ENCODE measurements at places on chromosomes 3 and 15.

DNA sequence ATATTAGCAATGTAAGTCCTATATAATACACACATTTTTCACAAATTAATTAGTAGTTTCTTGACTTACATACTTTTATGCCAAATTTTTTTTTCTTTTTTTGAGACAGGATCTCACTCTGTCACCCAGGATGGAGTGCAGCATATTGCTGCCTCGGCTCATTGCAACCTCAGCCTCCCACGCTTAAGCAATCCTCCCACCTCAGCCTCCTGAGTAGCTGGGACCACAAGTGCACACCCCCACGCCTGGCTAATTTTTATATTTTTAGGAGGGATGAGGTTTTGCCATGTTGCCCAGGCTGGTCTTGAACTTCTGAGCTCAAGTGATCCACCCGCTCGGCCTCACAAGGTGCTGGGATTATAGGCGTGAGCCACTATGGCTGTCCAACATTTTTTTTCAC, 54.6 kb downstream of the RNF111 start:
- DNase-seq = no peak

- no peak for DNase-seq
These were observed 13.4 kb downstream of the TAMM41 start for GRCh38 chr3:11832981-11833905.

- peak; percentile 88 for DNase-seq
These were observed 57.8 kb upstream of the RYK start for GRCh38 chr3:134308350-134308891.

GRCh38 chr3:8530581-8530980, 29.0 kb downstream of the LMCD1 start:
- DNase-seq = no peak

- DNase-seq = no peak
These were observed 293.0 kb downstream of the UBE2E2 start for GRCh38 chr3:23496165-23496564.

DNA sequence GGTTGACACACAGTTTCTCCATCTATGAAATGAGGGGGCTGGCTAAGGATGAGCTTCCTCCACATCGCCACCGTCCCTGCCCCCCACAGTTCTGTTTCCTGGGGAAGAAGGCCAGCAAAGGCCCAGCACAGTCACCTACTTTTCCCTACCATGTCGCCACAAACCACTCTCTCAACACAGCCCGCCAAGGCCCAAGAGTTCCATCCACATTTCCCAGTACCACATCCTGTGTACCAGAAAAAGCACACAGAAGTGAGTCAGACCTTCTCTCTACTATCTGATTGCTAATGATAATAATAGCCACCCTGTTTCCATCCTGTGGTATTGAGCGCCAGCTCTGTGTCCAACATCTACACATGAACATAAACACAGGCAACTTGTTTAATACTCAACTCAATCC, 30.3 kb upstream of the C15orf39 start:
- DNase-seq = no peak

DNA sequence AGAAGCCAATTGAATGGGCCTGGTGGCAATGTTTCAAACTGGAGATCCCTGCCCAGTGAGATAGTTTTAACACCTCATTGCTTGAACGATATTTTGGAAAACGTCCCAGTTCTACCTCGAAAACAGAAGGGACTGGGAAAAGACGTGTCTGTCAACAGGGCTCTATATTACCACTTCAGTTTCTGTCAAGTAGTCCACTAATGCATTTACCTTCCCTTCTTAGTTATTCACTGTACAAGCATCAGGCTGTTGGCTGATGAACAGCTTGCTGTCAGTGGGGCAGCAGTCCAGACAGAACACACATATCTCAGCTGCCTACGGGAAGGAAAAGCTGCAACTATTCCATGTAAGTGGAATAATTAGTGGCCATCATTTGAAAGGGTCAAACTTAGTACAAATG, 794.7 kb upstream of the GBE1 start:
- no peak for DNase-seq

DNA sequence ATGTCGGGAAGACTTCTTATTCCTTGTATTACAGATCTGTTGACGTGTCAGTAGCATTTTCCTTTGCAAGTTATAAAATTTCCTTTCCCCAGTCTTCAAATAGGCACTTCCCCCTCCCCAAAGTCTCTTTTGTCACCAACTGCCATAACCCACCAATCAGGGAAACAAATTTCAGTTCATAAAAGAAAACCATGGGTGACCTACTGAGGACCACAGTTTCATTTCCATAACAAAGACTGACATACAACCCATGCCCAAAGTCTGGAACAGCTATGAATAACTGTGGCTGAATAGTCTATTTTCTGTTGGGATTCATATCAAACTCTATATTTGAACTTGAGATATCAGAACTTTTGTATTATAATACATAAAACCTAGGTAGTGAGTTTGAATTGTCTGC, 307.8 kb downstream of the KBTBD8 start:
- DNase-seq = no peak

DNA sequence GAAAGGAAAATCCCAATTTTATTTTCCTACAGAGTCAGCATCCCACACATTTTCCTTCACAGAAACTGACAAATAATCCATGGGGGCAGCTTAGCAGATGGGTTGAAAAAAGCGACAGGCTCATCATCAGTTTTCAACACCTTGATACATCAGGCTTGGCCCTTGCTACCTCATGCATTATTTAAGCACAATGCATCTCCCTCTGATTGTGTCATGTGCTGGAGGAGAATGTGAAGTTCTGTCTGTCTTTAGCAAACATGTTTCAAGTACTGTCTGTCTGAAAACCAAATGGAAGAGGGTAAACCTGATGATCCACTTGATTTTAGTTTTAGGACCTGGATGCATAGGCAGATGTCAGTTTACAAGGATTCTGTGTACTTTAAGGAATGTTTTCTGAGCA, 128.6 kb upstream of the ADAMTS9 start:
- DNase-seq = no peak

DNA sequence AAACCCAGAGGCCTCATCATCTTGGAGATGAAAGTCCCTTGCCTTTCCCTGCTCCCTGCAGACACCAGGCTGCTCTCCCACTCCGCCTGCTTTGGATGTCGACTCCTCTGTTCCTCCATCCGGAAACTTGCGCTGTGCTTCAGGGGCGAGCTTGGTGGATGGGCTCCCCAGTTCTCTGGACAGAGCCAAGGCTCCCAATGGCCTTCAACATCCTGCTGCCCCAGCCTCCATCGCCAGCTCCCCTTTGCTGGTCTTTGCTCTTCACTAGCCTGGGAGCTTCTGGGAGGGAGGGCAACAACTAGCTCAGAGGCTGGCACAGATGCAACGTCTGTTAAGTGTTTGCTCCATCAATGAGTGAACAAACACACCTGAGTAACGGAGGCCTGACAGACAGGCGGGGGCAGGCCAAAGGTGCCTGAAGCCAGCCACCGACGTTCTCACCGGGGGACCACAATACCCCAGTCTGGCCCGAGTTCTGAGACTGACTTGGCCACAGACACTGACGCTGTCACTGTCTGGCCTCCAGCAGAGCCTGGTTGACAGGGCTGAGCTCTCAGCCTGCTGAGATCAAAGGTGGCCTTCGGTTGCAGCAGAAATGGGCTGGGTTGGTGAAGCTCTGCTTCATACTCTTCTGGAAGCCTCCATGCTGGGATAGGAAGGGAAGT, 39.0 kb downstream of the RGMA start:
- DNase-seq = no peak

- no peak for DNase-seq
These were observed 89.5 kb upstream of the IQSEC1 start for GRCh38 chr3:13162549-13163320.

- no peak for DNase-seq
These were observed 36.9 kb upstream of the TRIM59 start for GRCh38 chr3:160486459-160486869.

DNA sequence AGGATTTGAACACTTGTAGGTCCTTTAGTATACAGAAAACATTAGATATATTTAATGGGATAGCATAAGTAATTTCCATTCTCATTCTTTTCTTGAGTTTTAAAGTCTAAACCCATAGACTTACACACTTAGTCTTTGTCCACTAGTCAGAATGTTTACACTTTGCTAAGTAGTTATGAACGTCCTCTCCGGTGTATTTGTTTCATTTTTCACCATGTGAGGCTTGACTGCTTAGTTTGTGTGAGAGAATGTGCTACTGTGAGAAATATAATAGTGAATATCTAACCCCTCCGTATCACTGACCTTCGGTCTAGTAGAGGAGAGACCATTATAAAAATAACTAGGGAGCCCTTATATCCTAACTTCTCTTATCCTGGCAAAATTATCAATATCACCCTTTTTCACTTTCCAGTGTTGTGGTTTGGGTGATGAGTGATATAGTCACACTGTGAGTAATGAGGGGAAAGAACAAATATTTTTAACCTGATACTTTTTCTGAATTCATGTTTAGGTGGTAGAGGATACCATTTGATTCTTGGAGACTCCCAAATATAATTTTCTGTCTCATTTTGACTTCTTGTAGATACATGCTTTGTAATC, 122.4 kb downstream of the UBE2E2 start:
- DNase-seq = no peak

- DNase-seq = no peak
These were observed 11.8 kb downstream of the ATXN7 start for GRCh38 chr3:63875510-63875909.

- DNase-seq = no peak
These were observed 51.8 kb downstream of the CMTM7 start for GRCh38 chr3:32443478-32443877.
